ENCODE measurements at places on chromosomes 12 and 14.

DNA sequence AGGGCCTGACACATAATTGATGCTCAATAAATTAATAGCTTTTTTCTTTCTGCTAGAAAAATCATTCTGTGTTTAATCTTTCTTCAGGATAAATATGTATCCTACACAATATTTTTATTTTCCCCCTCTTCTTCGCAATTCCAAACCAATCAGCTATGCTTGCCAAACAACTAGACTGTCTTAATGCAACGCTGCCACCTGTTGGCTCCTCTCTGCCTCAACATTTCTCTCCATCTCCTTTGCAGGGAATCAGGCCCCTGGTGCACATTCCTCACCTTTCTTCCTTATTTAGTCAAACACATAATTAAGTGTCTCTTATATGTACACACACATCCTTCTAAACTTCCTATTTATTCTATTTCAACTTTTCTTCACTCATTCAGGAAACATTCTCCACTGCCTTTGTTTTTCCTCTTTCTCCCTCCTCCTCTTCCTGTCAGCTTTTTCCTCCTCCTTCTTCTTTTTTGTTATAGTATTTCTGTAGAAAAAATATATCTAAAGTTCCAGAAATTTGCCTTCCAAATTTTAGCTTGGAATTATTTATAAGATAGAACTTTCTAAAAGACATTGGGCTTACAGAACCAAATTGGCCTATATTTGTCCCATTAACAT is 406.0 kb downstream of the PRKD1 start:
- DNase-seq: no peak

GRCh38 chr14:29601616-29602015 is 326.0 kb downstream of the PRKD1 start:
- no peak for DNase-seq

- DNase-seq: no peak
Measured at GRCh38 chr14:77065851-77066577, 32.0 kb upstream of the CIPC start.

DNA sequence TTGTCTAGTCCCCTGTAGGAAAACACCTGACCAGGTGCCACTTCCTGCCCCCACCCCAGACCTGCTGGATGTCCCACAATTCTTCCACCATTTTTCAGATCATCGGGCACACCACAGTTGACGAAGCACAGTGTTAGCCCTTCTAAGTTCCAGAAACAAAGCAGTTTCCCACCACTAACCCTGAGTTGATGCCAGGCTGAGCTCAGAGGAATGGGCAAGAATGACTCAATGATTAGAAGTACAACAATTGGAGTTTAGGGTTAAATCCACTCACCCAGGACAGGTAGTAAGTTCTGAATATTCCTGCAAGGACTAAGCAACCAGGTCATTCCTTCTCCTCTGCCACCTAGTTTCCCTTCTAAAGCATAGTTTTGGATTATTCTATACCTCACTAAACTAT is 979.8 kb downstream of the BCL11B start:
- no peak for DNase-seq

DNA sequence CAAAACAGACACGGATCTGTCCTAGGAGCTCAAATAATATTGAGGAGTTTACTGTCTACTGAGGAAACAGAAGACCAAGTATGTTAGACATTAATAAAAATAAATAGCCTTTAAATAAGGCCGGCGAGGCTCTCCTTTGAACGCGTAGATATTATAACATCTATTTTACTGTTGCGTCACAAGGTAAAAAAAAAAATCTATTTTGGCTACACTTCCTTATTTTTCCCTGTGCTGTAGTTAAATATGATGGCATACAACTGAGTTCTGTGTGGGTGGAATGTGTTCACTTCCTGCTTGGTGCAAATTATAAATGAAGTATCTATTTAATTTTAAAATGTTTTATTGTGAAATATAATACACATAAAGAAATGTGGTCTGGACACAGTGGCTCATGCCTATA is 17.2 kb upstream of the RAD52 start:
- no peak for DNase-seq

DNA sequence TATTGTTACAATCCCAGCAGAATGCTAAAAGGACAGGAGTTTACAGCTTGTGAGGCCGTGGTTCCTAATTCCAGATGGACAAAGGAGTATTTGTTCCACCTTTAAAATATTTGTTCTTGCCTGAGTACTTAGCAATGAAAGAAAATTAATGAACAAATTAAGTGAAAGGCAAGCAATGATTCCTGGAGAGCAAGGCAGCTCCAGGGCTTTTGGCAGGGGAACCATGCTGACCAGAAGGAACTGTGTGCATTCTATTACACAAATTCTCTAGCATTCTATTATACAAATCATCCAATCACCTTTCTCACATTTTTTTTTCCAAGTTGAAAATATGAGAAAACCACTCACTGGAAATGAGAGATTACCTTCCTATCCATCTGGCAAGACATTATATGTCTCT is 1.8 kb upstream of the BMAL2 start:
- DNase-seq: no peak

- DNase-seq: no peak
Measured at GRCh38 chr12:20489645-20490044, 121.3 kb downstream of the PDE3A start.

DNA sequence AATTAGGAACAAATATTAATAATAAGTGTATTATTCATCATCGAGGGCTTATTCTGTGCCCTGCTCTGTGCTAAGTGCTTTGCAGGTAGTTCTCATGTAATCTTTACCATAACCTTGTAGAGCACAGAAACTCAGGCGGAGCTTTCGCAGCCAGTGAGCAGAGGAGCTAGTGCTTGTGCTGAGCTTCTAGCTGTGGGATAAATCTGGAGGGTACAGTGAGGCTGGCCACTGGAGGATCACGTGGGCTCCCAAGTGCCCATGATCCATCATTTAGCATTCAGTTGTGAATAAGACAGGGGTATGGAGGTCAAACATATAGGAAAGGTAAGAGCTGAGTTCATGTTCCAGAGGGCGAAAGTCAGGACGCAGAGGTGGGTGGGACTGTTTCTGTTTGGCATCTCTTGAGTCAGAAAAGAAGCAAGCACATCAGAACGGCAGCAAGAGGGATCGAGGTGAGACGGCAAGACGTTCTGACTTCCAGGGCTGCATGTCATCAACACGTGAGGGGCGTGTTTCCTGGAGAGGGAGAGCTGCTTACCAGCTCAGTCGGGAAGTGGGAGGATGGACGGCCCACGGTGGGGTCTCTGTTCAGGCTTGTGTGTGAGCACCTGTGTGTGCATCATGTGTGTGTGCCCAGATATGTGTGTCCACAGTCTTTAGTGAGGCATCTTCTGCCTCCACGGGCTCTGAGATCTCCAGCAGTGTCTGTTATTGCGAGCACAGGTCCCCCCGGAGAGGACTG is 16.8 kb upstream of the KRT80 start:
- no peak for DNase-seq

DNA sequence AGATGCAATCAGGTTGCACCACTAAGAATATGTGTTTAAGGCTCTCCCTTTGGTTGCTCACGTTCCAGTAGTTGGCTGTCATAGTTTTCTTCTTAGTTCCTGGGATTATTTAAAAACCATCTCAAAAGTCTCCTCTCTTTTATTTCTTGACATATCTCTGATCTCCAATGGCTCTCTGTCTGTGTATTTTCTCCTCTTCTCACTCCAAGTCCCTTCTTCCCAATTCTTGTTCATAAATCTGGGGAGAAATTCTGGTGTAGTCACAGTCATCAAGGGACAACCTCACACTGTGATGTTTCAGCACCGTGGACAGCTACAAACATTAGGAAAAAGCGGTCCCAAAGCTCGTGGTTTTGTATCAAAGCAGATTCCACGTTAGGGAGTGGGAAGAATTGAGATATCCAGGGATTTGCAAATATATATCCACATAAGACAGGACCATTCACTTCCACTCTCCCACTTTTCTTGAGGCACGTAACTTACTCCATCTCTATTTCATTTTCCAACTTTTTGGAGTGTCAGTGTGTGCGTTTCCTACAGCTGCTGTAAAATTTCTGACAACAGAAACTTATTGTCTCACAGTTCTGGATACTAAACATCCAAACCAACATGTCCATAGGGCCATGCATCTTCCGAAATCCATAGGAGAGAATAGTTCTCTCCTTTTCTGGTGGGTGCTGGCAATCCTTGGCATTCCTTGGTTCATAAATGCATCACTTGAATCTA is 80.6 kb upstream of the TMEM233 start:
- no peak for DNase-seq

- no peak for DNase-seq
Measured at GRCh38 chr12:130444061-130444460, 106.4 kb downstream of the PIWIL1 start.

DNA sequence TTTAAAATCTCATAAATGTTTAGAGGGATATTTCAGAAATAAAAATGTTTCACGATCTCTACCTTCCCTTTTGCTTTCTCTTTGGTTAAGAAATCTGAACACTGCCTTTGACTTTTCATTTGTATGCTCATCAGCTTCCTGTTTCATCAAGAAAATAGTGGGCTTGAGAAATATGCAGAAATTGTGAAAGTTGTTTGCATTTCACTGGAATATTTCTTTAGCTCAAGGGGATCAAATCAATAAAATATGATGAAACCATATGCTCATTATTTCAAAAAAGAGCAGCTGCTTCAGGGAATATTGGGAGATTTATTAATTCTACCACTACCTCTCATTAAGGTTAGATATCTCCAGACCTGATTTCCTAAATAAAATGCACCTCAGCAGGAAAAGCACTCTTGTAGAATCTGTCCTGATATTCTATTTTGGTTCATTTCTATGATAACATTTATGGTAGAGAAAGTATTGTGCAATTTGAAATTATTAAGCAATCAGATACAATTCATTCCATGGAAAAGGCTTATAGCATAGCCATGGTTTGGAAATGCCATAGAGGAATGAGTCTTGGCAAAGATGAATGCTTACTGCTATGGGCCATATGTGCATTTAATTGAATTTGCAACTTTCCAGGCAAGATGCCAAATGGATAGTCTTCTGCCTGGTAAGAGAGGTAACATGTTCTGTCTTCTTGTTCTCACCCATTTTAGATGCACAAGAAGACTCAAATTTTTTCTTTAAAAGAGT is 212.6 kb upstream of the SLC16A7 start:
- DNase-seq: peak; percentile 75

DNA sequence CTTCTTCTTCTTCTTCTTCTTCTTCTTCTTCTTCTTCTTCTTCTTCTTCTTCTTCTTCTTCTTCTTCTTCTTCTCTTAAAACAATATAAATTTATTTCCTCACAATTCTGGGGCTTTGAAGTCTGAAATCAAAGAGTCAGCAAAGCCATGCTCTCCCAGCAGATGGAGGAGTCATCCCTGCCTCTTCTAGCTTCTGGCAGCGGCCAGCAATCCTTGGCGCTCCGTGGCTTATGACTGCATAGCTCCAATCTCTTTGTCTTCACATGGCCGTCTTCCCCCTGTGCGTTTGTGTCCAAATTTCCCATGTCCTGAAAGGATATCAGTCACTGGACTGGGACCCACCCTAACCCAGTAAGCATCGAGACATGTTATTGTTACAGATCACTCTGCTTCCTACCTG is 22.9 kb downstream of the KCNA1 start:
- DNase-seq: no peak

DNA sequence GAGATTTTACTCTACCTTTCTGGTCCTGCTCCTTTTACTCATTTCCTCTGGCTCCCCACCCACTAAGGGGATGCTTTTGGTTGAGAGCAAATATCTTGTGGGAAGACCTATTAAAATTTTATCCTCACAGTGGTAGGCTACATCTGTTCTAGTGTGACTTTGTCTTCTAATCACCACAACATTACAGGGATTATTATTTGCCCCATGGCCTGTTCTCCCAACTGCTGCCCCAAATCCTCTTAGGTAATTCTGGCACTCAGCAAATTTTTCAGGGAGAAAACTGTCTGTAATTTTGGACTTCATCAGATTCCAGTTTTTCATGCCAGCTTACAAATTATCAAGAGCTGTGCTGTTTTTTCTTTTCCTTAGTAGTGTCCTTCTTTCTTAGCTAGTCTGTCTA is 172.3 kb downstream of the GPHN start:
- DNase-seq: no peak

DNA sequence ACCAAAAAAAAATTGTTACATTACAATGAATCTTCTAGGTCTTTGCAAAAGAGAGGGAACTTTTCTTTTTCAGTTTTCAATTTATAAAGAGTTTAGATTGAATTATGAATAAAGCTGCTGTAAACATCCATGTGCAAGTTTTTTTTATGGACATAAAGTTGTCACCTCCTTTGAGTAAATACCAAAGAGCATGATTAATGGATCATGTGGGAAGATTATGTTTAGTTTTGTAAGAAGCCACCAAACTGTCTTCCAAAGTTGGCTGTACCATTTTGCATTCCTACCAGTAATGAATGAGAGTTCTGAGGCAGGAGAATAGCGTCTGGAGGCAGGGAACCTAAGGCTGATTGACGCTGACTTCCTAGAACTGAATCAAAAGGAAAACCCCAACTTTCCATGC is 30.2 kb downstream of the LEMD3 start:
- DNase-seq: no peak

DNA sequence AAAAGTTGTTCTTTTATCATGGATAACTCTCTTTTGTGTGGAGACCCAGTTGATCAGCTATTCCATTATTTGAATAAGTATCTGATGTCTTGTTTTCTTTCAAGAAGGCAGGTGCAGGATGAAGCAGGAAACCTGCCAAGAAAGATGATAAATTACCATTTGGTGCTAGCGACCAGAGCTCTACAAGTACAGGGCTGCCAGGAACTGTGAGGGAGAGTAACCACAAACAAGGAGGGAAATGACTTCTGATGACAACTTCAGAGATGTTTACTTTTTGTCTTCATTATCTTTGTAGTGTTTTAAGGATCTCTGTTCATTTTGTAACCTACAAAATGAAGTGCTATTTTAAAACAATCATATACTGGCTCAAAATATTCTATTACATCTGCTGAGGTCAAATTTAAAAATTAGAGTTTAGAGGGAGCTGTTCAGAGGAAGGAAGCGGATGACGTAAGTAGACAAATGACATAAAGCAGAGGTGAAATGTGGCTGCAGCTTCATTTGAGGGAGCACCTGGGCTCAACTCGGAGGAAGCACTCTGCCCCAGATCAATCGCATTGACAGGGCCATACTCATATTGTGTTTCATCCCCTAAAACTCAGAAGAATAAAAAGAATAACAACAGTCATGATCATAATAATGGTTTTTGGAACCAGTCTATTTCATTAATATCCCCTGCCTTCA is 226.8 kb downstream of the C12orf42 start:
- no peak for DNase-seq

DNA sequence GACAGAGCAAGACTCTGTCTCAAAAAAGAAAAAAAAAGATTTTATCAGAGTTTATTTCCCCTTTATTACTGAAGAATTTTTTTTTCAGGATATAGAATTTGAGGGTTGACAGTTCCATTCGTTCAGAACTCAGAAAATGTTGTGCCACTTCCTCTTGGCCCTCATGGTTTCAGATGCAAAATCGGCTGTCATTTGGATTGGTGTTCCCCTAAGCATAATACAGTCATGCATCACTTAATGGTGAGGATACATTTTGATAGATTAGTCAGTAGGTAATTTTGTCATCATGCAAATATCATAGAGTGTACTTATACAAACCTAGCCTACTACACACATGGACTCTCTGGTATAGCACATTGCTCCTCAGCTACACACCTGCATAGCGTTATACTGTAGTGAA is 263.9 kb upstream of the RTL1 start:
- DNase-seq: no peak

GRCh38 chr12:109944561-109945359 is 44.7 kb downstream of the TCHP start:
- DNase-seq: no peak

All from AG09319 (cell line).